ENCODE measurements at places on chromosomes 1 and 21.
A peak's percentile ranks its signal among the peaks of the same experiment; 100 is the strongest.

- no peak for DNase-seq
These were observed 38.7 kb upstream of the NEK7 start for GRCh38 chr1:198118134-198118533.

GRCh38 chr1:169970114-169970513 is 76.4 kb upstream of the SCYL3 start:
- DNase-seq = no peak

- peak; percentile 68 for DNase-seq
These were observed at the start of gene EFNA3 for GRCh38 chr1:155078469-155079209. Gene EFNA3 (plus strand): TSS chr1:155078837. CDS start chr1:155078942, 105 bp downstream.

GRCh38 chr21:35081861-35082260 is 32.8 kb upstream of the RUNX1 start:
- DNase-seq = no peak

DNA sequence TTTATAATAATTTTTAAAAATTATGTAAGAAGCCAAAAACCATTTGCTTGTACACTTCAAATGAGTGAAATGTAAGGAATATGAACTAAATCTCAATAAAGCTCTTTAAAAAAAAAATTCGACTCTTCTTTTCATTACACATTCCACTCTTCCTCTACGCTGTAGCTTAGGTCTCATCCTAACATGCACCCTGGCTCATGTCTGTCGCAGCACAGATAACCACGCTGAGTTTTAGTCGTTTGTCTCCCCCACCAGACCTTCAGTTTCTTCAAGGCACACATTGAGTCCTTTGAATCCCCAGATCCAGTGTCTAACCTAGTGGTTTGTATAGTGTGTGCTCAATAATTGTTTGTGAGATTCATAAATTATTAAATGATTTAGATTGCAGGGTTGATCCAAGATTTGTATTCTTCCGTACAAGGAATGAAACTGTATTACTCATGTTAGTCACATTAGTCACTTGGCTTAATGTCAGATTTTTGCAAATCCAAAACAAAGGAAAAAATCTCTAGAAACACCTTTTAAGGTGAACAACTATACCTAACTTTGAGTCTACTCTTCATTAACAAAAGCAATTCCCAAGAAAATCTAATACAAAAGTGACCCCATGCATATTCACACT is 57.3 kb downstream of the SLC25A24 start:
- DNase-seq = no peak

DNA sequence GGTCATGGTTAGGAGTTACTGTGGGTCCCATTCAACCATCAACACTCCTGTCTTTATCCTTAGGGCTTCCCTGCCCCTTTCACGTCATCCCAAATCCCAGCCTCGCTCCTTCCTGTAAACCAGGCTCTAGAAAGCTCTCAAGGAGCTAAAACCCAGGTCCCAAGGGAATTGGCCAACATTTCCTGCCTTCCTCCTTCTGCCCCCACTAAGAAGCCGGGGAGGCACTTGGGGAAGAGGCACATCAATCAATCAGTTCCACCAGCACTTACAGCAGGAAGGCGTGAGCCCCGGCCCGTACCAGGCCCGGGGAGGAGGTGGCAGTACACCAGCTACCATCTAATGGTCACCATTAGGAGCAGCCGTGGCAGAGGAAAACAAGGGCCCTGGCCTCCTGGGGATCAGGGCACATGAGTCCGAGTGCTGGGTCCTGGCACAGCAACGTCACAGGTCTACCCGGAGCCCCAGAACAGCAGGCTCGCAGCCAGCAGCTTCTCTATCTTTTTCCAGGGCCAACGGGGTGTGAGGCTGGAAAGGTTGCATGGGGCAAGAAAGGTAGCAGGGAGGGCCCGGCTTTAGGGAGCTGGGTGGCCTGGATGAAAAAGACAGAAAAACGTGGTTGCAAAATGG is 108.6 kb downstream of the CASZ1 start:
- DNase-seq = peak; percentile 71

DNA sequence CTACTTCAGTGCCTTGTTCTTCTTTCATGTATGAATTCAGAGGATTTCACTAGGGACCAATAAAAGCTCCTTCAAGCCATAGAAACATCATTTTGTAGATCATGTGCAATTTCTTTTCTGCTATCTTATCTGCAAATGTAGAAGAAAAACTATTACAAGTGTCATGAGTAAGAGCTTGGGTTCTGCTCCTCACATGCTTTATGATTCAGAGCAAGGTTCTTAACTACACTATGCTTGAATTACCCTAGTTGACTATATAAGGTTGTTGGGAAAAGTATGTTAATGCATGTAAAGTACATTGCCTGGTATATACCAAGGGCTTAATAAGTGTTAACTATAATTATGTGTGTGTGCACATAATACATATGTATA is 91.4 kb upstream of the S1PR1 start:
- no peak for DNase-seq

DNA sequence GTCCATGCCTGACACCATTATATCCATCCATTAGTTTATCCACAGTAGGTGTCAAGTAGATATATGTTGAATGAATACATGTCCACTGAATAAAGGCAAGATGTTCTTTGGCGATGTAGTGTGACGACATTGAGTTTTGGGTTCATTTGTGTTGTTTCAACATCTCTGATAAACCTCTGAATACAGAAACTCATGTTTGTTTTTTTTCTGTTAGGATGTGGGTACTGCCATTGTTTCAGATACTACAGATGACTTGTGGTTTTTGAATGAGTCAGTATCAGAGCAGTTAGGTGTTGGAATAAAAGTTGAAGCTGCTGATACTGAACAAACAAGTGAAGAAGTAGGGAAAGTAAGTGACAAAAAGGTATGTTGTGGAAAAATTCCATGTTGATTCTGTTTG is 28.1 kb downstream of the MDM4 start:
- DNase-seq = peak; percentile 57

DNA sequence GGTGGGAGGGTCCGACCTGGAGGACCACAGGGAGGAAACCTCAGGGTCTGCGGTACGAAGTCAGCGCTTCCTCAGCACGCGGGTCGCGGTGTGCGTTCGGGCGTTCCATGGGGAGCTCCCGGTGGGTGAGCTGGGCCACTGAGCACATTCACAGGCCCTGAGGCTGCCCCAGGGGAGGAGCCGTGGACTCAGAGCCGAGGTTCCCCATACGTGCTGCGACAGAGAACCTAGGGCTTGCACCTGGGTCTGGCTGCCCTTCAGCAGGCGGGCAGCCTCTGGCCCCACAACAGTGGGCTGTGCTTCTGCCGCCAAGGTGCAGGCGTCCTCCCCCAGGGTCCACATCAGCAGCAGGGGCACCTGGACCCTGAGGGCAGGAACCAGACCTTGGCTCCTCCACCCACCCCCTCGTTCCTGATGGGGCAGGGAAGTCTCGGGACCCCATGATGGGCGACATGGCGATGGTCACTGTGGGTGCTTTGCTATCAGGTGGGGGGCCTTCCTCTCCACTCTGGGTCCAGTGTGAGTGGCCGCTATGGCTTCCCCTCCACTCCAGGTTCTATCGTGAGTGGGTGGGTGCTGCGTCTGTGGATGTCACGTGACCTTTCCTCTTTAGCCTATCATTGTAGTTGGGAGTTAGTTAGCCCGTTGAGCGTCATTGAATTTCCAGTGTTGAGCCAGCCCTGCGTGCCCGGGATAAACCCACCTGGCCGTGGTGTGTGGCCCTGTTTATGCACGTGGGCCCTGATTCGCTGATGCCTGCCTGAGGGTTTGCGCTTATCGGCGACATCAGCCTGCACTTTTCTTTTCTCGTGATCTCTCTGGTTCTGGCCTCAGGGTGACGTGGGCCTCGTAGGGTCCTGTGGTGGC is 27.9 kb downstream of the FTCD start:
- peak; percentile 25 for DNase-seq

- no peak for DNase-seq
These were observed 24.6 kb downstream of the PADI2 start for GRCh38 chr1:17094664-17095063.

DNA sequence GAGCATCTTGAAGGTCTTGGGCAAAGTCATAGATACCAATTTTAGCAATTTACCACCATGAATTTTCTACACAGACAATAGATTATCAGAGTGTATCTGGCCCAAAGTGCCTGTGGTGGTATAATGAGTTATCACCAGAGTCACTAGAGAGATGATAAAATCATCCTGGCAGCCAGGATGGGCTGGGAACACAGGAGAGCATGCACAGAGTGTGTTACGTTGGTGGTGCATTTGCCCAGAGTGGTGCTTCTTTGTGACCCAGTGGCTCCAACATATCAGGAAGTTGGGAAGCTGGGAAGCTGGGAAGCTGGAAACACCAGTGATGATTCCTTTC is 236.7 kb upstream of the PROX1 start:
- DNase-seq = no peak
